ENCODE measurements at places on chromosomes 13 and 19.

GRCh38 chr19:42081584-42082203 lies 5.7 kb downstream of the ZNF574 start:
- no peak for DNase-seq

DNA sequence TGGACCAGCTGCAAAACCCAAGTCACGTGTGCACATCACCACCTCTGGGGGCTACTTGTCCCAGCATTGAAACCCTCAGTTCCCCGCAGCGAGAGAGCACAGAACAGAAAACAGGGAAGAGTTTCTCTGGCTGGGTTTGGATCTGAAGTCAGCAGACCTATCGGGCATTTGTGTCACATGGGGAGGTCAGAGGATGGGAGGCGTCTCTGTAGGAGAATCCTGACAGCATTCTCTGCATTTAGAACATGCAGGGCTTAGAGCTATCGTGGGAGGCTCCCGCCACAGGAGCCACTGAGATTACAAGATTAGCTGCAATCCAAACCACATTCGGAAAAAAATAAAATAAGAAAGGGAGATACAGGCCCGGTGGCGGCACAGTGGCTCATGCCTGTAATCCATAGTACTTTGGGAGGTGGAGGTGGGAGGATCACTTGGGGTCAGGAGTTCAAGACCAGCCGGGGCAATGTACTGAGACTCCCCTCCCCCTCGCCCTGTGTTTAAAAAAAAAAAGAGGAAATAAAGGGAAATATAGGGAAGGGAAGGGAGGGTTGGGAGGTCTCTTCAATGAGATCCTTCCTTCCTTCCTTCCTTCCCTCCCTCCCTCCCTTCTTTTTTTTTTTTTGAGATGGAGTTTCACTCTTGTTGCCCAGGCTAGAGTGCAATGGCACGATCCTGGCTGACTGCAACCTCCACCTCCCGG lies 2.9 kb upstream of the TLE6 start:
- DNase-seq: no peak

DNA sequence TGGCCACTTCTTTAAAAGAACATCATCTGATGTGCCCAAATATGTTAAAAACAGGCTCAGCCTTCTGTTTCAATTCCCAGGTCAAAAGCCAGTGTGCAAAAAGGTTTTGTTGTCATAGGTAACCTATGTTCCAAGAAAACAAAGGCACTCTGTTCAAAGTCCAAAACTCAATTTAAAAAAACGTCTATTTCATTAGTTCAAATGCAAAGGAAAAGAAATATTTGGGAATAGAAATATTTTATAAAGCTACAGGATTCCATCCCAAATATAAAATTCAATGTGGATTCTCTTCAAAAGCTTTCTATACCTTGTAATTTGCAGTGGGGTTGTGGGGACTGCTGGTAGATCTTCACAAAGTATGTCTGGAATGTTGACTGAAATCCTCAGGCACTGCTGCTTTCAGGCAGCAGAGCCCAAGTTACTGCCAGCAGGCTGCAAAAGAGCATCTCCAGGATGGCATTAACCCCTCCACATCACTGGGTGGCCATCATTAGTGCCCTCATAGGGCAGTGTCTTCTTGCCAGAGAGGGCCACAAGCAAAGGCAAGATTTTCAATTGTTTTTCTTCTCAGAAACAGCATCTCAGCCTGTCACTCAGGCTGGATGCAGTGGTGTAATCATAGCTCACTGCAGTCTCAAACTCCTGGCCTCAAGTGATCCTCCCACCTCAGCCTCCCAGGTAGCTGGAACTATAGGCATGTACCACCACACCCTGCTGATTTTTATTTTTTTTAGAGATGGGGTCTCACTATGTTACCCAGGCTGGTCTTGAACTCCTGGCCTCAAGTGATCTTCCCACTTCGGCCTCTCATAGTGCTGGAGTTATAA lies 22.8 kb upstream of the STK24 start:
- DNase-seq: no peak

DNA sequence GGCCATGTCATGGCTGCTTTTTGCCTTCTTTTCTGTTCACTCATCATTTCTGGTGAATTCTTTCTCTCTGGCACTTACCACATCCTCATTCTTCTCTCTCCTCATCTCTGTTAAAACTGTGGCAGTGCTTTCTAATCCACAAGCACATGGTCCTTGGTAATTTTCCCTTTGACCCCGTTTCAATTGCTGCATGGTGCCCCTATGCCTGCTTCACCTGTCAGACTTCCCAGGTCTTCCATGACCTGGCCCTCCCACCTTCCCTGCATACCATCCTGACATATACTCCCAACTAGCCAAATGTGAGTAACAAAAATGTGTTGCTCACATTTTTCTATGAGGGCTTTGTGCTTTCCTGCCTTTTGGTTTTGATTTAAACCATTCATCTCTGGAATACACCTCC lies 286.5 kb downstream of the MTUS2 start:
- DNase-seq: no peak

DNA sequence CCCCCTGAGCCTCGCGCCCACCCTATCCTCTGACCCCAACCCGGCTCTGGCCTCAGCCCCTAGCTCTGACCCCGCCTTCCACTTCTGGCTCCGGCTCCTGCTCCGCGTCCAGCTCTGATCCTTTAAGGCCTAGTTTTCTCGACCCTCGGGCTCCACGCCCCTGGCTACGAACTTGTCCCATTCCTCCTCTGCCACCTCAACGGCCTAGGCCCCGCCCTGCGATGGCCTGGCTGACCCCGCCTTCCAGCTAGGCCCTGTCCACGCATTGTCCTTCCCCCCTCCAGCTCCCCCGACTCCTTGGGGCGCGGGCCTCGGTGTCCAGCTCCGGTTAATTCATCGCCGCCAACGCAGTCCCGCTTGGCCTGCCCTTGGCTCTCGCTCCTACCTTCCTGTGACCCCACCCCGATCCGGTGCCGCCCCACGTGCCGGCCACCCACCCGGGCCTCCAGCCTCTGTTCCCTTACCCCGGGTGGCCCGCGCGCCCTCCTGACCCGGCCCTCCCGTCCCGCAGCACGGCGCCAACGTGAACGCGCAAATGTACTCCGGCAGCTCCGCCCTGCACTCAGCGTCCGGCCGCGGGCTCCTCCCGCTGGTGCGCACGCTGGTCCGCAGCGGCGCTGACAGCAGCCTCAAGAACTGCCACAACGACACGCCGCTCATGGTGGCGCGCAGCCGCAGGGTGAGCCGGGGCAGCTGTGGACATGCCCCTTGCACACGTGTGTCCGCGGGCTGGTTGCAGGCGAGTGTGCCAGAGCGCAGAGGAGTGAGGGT lies 9.4 kb downstream of the BCL3 start:
- DNase-seq: no peak

DNA sequence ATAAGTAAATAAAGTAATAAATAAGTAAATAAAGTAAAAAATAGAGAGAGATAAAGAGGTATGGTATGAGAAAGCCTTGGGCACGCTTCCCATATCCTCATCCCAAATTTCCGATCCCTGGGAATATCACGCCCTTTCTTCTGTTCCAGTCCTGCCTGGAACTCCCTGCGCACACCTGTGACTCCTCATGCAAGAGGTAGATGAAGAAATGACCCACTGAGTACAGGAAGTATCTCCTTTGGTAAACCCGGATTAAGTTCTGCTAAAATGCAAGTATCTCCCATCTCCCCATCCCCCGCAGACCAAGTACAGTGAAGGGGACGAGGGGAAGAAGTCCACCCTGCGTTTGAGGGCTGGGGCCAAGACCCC lies 399 bp upstream of the ZNF136 start:
- no peak for DNase-seq

GRCh38 chr13:68851026-68851425 lies 1256.6 kb upstream of the ATXN8OS start:
- no peak for DNase-seq

DNA sequence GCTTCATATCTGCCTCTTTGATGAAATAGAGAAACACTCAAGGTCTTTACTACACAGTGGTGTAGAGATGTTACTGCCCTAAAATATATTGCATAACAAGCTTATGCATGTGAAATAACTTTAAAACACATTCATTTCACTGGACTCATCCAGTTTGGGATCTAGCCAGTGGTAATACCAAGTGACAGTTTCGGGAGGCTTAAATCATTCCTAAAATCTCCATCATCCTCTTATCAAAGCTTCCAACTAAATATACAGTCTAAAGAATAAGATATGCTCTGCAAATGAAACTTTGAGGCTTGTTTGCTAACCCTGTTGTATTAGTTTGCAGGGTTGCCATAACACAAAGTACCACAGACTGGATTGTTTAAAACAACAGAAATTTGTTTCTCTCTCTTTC lies 52.8 kb downstream of the THSD1 start:
- DNase-seq: no peak

DNA sequence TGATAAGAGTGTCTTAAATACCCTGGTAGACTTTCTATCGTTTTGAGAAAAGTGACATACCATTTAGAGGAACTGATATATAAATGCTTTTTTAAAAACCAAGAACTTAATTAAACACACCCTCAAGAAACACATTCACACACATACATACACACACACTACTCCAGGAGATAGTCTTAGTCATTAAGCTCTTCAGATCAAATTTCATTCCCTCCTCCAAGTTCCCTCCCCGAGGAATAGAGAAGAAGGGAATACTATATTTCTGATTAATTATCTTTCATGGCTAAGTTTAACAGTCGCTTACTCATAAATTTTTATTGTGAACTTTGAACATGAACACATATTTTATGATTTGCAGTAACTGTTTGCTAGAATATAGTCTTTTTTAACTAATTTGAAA lies 1109.5 kb downstream of the SLITRK1 start:
- no peak for DNase-seq

DNA sequence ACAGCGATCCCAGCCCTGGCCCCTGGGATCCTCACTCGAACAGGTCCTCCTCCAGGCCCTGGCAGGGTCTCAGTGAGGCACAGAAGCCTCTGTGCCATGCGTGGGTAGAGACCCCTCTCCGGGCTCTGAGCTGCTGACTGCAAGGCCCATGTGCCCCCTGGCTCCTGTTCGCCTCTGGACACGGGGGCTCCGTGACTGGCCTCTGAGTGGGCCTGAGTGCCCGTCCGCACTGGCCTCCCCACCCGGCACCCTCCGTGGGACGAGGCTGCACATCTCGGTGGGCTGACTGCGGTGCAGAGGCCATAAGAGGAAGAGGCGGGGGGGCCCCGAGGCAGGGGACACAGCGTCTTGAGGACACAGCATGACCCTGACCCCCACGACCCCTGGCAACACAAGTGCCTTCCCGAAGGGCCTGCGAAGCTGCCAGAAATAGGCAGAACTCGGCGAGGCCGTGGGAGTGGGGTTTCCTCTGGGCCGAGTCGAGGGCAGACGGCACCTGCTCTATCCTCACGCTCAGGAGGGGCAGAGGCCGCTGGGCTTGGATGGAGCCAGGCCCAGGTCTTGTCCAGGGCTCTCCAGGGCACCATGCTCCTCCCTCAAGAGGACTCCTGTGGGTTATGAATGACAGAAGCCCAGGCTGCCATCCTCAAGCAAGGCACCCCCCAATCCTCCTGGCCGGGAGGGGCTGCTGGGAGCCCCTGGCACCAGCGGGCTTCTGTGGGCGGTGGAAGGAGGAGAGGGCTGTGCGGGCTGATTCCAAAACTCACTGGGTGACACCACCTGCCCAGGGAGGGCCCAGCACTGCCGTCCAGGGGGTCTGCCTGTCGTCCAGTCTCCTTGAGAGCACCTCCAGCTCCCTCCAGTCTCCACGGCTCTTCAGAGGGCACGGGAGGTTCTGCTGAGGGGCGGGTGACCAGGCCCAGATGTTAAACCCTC lies 52.6 kb downstream of the RASA3 start:
- DNase-seq: no peak

- DNase-seq: no peak
These were observed 457.6 kb downstream of the KLF12 start for GRCh38 chr13:73676550-73677047.

DNA sequence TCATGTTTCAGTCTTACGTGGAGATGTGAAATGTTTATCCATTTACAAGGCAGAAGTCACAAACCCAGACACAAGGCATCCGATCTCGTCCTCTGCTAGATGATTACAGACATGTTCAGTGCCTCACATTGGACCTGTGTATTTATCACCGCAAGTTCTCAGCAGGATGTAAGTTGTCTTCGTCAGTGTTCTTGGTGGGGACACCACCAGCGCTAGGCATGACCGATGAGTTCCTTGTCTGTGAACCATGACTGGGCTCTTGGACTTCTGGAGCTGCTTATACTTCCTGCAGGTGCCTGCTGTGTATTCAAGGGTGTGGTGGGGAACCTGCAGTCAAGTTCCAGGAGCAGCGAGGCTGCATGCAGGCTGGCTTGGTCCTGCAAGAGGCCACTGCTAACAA lies 105.4 kb downstream of the URI1 start:
- no peak for DNase-seq

DNA sequence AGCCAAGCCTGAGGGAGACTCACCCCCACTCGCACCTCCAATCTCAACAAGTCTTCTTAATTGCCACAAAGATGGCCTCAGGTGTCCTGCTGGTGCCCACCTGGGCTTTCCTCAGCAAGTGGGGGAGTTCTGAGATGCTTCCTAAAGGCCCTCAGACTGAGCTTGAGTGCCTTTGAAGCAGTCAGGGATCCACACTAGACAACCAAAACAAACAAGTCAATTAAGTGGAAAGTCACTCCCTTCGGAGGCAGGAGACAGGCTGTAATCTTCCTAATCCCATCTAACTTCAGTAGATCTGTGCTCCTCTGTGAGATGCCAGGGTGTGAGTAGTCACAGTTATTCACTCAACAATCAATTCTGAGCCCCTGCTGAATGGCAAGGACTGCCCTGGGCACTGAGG lies 68.3 kb upstream of the SERP2 start:
- no peak for DNase-seq

DNA sequence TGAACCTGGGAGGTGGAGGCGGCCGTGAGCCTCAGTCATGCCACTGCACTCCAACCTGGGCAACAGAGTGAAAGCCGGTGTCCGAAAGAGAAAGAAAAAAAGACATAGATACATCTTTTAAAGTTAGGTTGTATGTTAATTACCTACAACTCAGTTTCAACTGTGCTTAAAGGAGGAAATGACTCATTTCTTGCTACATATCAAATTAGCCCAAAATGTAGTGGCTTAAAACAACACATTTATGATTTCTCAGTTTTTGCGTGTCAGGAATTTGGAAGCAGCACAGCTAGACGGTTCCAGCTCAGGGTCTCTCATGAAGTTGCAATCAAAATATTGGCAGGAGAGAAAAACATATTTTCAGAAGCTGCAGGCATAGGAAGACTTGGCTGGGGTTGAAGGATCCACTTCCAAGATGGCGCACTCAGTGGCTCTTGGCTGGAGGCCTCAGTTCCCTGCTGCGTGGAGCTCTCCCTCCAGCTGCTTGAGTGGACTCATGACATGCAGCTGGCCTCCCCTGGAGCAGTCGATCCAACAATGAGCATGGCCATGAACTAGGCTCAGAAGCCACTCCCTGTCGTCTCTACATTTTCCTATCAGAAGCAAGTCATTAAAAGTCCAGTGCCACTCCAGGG lies 7.1 kb downstream of the LDLR start:
- no peak for DNase-seq

DNA sequence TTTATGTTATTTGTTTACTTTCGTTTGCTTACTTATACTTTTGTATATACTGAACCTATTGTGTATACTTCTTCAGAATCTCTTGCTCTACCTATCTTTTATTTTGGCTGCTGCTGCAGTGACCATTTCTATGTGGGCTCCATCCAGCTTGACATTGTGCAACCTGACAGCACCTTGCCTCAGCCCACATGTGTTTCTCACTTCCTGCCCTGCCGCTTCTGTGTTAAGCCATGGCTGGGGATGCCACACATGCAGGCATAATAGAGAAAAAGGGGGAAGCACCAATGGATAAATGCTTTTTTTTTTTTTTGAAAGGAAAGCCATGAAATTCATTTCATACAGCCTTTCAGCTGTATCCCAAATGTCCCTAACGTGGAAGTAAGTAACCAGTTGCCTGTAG lies 147.6 kb downstream of the RBM26 start:
- no peak for DNase-seq

GRCh38 chr13:114136576-114136975 lies 4.2 kb upstream of the RASA3 start:
- DNase-seq: no peak

Data from esophagus squamous epithelium (tissue), 5 donors.